ENCODE measurements at places on chromosomes 5 and 9.

DNA sequence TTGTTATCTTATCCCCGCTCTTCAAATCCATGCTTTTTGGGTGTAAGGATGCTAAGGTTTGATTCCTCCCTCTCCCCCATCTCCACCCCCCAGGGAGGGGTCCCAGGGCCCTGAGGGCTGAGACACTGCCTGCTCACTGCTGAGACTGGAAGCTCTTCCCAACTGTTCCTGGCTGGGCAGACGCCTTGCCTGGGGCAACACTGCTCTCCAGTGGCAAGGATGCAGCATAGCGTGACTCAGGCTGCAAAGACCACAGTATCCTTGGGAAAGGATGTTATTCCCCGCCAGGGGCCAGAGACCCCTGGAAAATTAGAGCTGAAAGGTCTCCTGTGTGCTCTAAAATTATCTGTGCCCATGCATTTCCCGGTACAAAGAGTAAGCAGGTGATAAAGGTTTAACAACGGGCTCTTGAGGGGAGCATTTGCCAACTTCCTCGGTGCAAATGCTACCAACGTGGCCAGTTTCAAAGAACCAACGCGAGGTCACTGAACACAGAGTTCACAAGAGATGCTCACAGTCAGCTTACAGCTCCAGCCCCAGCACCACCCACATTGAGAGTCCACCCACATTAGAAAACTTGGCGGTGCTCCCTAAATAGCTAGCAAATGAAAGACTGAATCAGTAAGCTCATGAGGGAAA is 271.9 kb downstream of the NSG2 start:
- DNase-seq, result peak; percentile 32

DNA sequence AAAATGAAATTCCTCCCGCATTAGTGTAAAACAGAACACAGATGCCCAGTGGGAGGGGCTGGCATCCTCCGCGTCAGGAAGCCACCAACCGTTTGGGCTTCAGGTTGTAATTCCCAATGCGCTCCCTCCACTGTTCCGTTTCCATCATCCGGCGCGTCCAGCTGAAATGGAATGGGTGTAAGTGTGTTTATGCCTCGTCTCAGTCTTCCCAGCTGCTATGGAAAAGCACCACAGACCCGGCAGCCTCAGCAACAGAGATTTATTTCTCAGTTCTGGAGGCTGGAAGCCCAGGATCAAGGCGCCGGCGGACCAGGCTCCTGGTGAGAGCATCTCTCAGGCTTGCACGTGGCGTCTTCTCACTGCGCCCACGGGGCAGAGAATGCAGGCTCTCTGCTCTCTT is 20.4 kb downstream of the KCNT1 start:
- no peak for DNase-seq

DNA sequence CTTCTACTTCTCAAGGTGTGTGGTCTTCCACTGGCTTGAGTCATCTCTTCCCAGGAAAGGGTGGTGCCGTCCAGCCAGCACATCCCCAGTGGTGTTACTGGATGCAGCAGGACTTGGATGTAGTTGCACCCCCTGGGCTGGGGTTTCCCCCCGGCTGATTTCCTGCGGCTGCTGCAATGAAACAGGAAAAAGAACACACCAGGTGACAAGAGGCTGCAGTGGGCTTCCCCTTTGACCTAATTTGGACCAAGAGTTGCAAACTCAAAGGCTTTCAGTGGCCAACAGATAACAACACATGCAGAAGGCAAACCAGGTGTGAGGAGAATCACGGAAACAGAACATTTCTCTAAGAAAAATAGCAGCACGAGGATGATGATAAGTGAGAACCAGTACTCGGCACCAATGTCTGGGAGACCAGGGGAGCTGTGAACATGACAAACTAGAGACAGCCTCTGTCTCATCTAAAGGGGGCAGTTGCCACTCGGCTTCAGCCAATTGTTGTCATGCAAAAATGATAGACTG is 83.7 kb downstream of the PDE6A start:
- DNase-seq, result no peak

GRCh38 chr5:171152382-171152781 is 156.7 kb upstream of the TLX3 start:
- peak; percentile 36 for DNase-seq

DNA sequence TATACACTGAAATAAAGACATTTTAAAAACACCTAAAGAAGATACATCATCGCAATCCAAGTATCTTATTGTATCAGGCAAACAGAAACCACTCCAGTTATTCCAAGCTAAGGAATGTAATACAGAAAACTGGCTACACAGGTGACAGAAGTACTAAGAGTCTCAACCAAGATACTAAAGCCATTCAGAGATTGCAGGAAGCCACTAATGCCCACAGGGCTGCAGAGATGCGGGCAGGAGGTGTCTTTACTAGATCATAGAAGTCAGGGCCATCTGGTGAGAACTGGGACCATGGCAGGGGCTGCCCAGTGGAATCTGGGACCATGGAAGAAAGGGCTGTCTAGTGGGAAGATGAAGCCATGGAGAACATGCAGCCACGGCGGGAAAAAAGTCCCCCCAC is 365.6 kb downstream of the NDUFS4 start:
- DNase-seq, result no peak

GRCh38 chr5:34436761-34437501 is 219.2 kb upstream of the RAI14 start:
- DNase-seq, result no peak

DNA sequence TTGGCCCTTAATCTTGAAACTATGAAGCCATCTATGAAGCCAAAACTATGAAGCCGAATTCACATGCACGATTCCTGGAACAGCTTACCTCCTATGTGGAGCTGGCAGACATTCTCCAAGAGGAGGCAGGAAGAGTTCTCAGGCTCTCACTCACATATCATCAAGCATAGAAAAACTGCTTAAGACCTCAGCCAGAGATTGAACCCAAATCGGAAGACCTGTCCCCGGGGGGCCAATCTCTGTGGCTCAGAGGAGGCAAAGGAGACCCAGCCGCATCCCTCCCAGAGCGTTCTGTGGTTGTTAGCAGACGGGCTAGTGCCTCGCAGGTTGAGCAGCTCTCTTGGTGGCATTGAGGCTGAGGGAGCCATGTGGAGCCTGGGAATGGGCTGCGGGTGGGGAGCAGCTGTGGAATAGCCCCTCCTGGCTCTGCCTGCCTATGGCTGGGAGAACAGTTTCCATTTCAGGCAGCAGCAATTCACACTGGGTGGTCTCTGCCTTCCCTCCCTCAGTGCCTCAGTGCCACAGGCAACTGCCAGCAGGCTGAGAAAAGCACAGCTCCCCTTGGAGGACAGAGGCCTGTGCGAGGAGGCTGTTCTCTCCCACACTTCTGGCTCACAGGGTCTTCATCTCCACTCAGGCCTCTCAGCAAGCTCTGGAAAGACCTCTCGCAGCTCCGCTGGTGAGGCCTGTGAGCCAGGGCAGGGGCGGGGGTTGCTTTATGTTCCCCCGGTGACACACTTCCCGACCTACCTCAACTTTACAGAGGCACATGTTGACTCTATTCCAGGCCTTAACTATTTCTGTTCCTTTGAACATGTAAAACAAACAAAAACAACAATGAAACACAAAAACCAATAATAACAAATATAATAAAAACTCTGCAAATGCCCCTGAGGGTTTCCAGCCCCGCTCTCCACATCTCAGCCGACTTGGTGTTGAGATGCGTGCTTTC is 17.4 kb upstream of the TMEM174 start:
- no peak for DNase-seq

GRCh38 chr5:104599726-104600125 is 1037.1 kb upstream of the NUDT12 start:
- DNase-seq, result no peak

DNA sequence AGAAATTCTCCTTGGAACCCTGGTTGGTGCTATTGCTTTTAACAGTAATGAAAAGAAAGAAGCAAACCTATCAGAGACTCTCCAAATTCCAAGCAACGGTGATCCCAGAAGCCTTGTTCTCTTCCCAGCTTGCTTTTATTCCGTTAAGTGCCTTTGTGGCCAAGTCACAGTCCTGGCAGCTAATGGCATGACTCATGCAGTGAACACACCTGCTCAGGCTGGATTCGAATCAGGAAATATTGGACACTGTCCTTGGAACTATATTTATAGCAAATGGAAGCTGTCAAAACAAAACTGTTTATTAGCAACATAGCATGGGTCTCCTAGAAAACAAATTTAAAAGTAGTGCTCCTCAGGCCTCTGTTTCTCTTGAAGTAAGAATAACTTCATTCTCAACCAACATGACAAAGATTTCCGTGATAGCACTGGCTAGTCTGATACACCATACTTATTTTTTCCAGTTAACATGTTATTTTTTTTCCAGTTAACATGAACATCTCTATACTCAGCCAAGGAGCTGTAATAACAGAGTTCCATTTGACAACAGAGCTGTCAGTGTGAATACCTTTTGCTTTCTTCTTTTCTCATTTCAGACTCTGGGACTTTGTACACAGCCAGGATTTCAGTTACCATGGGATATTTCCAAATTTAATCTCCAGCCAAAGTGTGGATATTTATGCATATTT is 502.4 kb downstream of the GADD45G start:
- no peak for DNase-seq

DNA sequence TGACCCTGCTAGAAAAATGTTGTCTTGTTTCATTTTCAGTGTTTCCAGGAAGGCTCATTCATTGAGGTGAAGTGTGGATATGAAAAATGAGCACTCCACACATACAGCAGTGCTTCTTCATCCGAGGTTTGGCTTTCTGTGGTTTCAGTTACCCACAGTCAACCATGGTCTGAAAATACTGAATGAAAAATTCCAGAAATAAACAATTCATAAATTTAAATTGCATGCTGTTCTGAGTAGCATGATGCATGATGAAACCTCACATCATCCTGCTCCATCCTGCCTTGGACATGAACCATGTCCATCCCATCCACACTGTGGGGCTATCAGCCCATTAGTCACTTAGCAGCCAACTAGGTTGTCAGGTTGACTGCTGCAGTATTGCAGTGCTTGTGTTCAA is 10.4 kb upstream of the SLC45A2 start:
- DNase-seq, result no peak

DNA sequence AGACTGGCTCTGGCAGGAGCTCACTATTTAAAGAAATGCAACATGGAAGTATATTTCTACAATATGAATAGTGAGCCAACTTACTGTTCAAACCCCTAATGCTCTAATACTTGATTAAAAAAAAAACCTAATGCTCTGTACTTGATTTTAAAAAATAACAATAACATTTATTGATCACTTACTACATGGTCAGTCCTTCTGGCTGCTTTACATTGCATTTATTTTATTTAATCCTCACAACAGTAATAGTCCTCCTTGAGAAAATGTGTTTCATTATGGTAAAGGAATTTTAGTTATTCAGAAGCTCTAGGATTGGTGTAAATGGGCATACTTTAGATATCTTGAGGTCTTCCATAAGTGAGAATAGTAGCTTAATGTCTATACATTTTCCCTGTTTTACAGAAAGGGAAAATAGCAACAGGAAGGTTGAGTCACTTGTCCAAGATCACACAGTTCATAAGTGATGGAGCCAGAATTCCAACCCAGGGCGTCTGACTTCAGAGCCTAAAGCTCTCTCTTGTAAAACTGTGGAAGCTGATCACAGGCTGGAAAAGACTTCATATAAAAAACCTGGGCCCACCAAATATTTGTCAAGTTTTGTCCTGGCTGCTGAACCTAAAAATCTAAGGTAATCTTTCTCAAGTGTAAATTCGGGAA is 1.0 kb downstream of the STARD4 start:
- DNase-seq, result no peak

GRCh38 chr9:131398204-131398603 is 4.3 kb downstream of the PRRC2B start:
- DNase-seq, result no peak

DNA sequence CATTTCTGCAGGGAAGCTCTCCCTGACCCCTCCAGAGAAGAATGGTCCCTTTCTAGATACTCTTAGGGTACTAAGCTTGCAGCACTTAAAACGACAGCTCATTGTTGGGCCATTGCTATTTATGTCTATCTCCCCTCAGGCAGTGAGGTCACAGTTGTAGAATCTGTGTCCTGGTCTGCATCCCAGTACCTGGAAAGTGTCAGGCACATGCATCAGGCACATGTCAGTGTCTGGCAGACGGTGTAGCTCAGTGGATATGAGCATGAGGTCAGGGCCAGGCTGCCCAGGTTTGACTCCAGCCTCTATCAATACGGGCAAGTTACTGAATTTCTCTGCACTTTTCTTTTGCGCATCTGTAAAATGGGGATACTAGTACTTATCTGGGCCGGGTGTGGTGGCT is 22.2 kb upstream of the EEIG1 start:
- DNase-seq, result no peak

GRCh38 chr5:123156577-123157296 is 67.7 kb downstream of the PRDM6 start:
- DNase-seq, result peak; percentile 56

- peak; percentile 15 for DNase-seq
Observed at GRCh38 chr9:127767909-127768331, 10.5 kb downstream of the SH2D3C start.

GRCh38 chr9:105901514-105902109 is 207.3 kb downstream of the TMEM38B start:
- DNase-seq, result peak; percentile 24

DNA sequence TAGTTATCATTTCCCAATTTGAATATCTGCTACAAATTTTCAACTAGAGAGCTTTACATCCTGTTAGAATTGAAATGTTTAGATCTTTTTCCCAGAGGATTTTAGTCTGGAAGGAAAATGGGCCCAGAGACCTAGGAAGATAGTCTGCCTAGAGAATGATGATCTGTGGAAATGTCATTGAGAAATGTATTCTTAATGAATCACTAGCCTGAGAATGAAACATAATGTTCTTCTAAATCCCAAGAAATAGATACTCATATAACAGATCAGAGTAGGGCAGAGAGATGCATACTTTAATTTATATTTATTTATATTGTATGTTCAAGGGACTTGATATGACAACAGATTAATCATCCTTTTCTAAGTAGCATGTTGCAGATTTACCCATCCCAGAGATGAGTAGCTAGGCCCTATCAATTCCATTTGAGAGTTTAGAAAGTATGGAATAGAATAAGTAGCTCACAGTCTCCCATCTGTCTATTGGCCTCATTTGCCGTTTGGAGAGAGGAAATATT is 25.1 kb upstream of the SLC44A1 start:
- DNase-seq, result no peak

GRCh38 chr5:72388646-72389045 is 68.5 kb downstream of the PTCD2 start:
- no peak for DNase-seq

- DNase-seq, result peak; percentile 22
Observed at GRCh38 chr9:123033864-123034601, 566 bp downstream of the GPR21 start.

DNA sequence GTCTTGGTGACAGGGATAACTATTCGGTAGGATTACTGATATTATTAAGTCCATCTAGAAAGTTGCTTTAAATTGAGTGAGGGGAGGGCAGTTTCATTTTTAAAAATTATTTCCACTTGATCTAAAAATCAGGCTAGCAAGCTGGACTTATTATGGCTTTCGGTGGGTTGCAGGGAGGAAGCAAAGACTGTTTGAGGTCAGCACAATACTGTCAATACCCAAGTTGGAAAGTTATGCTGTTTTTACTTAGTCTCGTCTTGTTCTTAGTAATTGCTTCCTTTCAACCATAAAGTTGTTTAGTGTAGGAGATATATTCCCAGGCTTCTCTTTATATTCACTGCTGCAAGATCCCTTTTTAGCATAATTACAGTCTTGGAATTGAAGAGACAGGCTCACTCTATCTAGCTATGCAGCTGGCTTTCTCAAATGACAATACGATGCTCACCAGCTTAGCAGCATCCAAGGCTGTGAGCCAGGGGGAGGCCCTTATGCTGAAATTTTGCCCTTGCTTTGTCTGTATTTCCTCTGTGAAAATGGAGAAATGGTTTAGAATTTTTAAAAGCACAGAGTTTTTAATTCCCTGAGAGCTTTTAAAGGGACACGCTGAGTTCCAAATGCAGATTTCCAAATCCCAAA is 68.2 kb upstream of the APC start:
- DNase-seq, result no peak

GRCh38 chr5:30498972-30499371 is 694.5 kb upstream of the CDH6 start:
- DNase-seq, result no peak
